KG1 (cell line): ENCODE measurements at places on chromosomes 5 and 9.

- DNase-seq: no peak
These were observed 75.1 kb upstream of the PANK3 start for GRCh38 chr5:168654211-168654721.

DNA sequence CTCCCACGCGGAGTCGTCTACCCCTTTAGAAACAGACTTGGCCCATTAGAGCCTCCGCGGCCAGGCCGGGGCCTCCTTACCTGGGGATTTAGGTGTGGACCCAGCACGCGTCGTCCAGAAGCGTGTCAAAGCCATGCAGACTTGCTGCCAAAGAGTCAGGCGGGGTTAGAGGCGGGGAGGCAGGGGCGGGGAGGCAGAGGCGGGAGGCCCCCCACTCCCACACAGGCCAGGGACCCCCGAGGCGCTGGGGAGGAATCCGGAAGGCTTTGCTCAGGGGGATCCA is 47.1 kb downstream of the HABP4 start:
- no peak for DNase-seq

DNA sequence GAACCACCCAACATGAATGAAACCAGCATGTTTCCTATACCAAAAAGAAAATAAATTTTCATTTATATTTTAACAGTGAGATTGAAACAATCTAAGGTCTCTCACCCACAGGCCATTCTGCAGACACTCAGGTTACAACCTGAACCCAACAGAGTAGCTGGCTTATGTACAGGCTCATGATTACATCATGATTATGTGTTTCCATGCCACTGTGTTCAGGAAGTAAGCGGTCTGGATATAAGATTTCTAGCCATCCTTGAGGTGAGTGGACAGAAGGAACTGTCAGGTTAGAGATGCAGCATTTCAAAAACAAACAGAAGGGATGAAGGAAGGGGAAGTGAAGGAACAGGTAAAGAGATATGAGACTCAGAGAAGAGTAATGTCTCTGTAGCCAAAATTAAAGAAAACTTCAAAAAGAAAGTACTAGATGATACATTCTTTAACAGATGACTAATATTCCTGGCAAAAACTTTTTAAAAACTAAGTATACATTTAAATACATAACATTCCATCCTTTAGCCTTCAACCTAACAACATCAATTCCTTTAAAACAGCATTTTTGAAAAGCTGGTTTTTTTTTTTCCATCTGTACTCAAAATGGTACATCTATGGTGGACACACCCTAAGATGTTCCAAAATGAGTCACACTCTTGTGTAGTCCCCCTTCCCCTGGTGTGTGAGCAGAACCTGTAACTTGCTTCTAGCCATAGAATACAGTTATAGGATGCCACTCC is 119.8 kb downstream of the LPAR1 start:
- DNase-seq: no peak

DNA sequence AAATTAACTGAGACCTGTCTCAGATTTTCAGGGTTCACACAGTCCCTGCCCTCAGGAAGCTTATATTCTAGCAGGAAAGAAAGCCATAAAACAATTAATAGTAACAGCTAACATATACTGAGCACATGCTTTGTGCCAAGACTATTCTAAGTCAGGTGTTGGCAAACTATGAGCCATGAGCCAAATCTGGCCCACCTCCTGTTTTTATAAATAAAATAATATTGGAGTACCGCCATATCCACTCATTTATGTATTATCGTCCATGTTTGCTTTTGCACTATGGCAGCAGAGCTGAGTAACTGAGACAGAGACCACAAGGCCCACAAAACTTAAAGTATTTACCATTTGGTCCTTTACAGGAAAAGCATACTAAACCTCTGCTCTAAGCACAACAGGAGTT is 83.3 kb upstream of the TRIO start:
- no peak for DNase-seq

DNA sequence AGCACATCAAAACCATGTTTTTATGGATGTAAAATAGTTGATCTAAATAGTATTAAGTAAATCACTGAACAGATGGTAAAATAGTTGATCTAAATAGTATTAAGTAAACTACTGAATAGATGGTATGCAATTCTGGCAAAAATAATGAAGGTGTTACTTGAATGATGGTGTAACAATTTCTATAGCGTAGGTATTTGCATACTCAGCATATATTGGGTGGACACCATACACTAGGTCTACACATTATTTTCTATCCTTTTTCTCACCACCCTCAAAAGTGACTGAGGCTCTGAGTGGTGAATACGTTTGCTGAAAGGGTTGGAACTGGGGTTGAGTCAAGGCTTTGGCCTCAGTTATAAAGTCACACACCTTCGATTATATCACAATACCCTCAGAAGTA is 81.3 kb downstream of the ATP10B start:
- no peak for DNase-seq

GRCh38 chr5:6607559-6607936 is 25.3 kb downstream of the NSUN2 start:
- no peak for DNase-seq

GRCh38 chr5:74152625-74153254 is 487.8 kb downstream of the ENC1 start:
- no peak for DNase-seq

DNA sequence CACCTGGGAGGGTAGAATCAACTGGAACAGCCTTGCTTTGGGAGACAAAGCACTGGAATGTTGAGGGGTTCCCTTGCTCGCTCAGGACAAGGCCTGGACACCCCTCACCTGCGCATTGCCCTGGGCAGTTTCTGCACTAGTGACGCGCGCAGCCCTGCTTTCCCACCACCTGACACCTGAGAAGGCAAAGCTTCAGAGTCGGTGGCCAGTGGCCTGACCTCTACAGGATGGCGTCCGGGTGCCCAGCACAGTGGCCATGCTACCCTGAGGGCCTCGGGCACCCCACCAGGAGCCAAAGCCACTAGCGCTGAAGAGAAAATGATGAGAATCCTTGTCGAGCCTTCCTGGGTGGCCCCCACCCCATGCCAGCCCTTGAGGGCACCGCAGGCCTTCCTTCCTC is 161.3 kb downstream of the OLFM1 start:
- DNase-seq: no peak

GRCh38 chr5:43704243-43704642 is 101.3 kb downstream of the NNT start:
- DNase-seq: no peak

DNA sequence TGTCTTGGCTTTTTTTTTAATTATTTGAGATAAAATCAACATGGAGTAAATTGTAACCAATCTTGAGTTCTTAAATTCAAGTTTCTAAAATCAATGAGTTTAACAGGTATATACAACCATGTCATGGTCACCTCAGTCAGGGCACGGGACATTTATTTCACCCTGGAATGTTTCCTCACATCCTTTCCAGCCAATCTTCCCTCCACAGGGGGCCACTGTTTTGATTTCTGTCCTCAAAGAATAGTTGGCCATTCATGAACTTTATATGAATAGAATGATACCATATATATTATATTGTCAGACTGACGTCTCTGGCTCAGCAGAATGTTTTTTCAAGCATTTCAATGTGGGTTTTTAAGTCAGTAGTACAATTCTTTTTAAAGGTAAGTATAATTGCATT is 806 bp downstream of the ZNF474 start:
- DNase-seq: no peak

DNA sequence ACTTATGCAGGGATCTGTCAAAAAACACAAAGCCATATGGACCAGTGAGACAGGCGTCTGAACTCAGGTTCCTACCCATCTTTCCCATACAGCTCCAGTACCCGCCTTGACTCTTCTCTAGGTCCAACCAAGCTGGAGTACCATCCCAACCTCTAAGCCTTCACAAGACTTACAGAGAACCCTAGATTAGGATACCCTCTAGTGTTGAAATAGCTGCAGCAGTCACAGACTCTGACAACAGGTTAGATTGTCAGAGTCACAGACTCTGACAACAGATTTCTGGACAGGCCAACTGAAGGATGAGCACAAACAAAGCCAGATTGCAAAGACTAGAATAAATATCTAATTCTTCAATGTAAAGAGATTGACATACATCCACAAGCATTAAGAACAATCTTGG is 266.1 kb downstream of the GRIA1 start:
- DNase-seq: no peak

DNA sequence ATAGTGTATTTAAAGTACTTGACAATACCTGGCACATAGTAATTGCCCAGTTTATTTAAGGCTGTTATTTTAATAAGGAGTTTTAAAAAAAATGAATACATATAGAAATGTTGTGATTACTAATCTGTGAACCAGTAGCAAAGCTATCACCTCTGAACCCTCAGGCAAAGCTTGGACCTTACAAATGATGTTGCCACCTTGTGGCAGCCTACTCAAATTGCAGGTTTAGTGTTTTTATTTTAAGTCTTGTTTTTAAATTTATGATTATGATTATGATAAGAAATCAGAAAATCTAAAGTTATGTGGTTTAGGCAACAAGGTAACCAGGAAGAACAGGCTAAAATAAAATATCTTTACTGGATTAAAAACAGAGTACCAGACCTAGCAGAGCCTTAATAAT is 35.8 kb downstream of the PPARGC1B start:
- no peak for DNase-seq

DNA sequence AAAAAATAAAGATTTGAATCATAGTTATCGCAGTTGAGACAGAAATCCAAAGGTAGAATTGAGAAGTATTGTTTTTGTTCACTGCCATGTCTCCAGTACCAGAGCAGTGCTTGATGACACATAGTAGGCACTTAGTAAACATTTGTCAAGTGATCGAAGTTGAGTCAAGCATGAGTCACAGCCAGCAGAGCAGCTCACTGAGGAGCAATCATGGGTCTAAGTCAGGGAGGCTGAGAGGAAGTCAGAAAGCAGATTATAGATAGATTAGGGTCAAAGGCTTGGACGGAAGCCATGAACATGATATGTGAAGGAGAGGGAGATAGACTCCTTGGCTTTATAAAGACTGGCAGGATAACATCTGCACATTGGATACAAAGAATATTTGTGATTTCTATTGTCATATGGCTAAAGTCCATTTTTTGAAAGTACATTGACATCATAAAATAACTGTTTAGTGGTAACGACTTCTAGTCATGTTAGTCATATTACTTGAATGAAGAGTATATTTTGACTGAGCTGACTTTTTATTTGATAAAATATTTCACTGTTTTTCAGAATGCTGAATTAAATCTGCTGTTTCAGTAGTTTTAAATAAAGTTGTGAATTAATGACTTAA is 168.5 kb downstream of the RAB3C start:
- no peak for DNase-seq
